Activated CD4-positive, alpha-beta memory T cell treated with anti-CD3 and anti-CD28 coated beads for 36 hours (primary cell): ENCODE measurements at places on chromosomes 3 and 15. TPM values are rescaled to one million over a fixed set of nuclear protein-coding genes. Genes with fewer than 3 reads are reported as not detected.

DNA sequence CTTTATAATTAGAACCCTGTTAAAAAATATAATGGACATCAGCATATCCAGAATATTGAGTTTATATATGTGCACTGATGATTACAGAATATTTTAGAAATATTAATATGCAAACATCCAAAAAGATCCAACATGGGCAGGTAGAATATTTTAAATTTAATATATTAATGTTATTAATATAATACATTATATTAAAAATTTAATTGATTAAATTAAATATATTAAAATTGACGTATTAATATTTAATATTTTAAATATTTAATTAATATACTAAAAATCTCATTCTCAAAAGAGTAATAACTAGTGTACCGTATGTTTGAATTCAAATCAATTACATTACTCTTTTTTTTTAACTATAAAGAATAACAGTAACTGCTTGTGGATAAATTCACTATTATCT, 73.8 kb upstream of the FURIN start:
- H3K4me3 ChIP-seq, result no peak overlapping the region
- H3K4me1 ChIP-seq, result no peaks in the 10 kb centered on the region
- DNase-seq, result no peak
- H3K27ac ChIP-seq, result no peak overlapping the region
- peaks cover 46% of the 10 kb centered on the region for H3K36me3 ChIP-seq

DNA sequence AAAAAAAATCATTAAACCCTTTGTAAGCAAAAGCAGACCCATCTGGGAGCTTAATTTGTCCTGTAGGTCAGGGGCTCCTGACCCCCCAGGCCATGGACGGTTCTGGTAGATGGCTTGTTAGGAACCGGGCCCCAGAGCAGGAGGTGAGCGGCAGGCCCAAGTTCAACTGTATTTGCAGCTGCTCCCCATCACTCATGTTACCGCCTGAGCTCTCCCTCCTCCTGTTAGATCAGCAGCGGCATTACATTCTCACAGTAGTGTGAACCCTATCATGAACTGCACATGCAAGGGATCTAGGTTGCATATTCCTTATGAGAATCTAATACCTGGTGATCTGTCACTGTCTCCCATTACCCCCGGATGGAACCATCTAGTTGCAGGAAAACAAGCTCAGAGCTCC, 60.7 kb downstream of the FSIP1 start:
- no peak for DNase-seq
- H3K4me3 ChIP-seq, result no peak overlapping the region
- no peaks in the 10 kb centered on the region for H3K27me3 ChIP-seq
- H3K4me1 ChIP-seq, result no peaks in the 10 kb centered on the region
- no peak overlapping the region for H3K27ac ChIP-seq
- H3K36me3 ChIP-seq, result no peaks in the 10 kb centered on the region

GRCh38 chr3:64815789-64816188, 128.0 kb upstream of the ADAMTS9 start:
- no peaks in the 10 kb centered on the region for H3K4me1 ChIP-seq

DNA sequence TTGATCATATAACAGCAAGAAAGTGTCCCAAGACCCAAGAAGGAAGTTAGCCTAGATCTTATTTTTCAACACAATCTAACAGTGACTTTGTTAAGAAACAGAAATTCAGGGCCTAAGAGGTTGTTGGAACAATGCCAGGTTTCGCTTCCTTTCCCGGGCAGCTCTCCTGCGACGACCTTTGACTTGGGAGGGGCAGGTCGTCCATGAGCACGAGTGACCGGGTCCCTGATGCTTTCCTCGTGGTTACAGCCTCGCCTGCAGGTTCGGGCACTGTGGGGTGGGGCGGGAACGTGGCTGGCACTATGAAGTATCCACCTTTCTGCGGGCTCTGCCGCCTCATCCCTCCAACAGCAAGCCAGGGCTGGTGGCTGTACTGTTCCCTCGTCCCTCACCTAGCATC, 90.1 kb upstream of the RGMA start:
- H3K4me3 ChIP-seq, result no peak overlapping the region
- H3K4me1 ChIP-seq, result no peaks in the 10 kb centered on the region
- H3K27ac ChIP-seq, result no peak overlapping the region
- no peak for DNase-seq
- H3K36me3 ChIP-seq, result no peaks in the 10 kb centered on the region

- no peak overlapping the region for H3K27ac ChIP-seq
- no peak for DNase-seq
- no peaks in the 10 kb centered on the region for H3K36me3 ChIP-seq
- no peak overlapping the region for H3K4me3 ChIP-seq
- H3K27me3 ChIP-seq, result no peaks in the 10 kb centered on the region
Observed at GRCh38 chr3:177742273-177742672, 545.0 kb upstream of the TBL1XR1 start.

DNA sequence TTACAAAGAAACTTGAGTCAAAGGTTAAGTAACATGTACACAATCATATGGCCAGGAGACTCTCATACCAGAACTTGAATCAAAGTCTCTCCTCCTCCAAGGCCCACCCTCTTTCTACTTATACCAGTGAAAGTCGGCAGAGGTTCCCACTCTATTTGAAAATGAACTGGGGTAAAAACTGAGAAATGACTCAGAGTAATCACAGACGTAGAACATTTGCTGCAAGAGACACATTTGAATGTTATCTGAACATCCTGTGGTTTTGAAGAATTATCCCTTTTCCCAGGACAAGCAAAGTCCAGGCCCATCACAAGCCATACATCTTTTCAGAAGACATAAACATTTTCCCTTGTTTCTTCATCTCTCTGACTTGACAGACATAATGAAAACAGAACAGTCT, 55.8 kb downstream of the SHOX2 start:
- peaks cover 5% of the 10 kb centered on the region for H3K27me3 ChIP-seq
- no peak overlapping the region for H3K4me3 ChIP-seq
- no peak for DNase-seq
- H3K36me3 ChIP-seq, result no peaks in the 10 kb centered on the region
- no peak overlapping the region for H3K27ac ChIP-seq
- H3K4me1 ChIP-seq, result no peaks in the 10 kb centered on the region

DNA sequence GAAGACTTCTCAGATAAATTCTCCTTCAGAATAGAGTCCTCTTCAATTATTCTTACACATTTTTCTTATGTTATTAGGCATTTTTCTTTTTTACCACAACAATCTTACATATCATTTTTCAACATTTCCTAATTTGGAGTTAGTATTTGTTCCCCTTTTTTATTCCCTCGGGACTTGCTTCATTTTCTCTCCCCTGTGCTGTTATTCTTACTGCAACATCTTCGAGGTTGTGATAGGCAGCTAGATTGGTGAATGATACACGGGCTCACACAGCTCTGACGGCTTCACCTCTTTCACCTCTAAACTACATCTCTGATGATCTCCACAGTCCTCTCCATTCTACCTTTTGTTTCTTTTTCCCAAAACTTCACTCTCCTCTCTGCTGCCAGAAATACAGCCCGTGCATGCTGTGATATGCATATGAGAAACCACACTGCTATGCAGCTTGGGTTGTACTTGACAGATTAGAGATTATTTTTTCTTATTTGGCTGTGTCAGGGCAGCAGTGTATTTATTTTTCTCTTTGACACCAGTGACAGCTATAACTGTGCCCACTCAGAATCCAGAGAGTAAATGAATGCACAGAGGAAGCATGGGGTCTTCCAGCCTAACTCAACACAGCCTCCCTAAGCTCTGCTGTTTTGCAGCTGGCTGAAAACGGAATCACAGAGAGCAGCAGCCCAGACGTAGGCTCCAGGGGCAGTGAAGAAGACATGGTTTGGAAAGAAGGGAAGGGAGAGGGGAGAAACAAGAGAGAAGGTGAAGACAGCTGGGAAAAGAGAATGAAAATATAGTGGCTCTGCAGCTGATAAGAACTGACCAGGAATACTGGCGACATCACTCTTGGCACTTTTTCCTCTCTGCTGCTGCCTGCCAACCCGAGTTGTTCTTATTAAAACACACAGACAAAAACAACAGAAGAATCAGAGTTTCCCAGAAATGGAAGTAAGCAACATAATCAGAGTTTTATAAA, 61.8 kb downstream of the SLC9A9 start:
- H3K27ac ChIP-seq, result no peak overlapping the region
- DNase-seq, result no peak
- no peak overlapping the region for H3K4me3 ChIP-seq
- H3K27me3 ChIP-seq, result no peaks in the 10 kb centered on the region
- peaks cover 6% of the 10 kb centered on the region for H3K36me3 ChIP-seq

DNA sequence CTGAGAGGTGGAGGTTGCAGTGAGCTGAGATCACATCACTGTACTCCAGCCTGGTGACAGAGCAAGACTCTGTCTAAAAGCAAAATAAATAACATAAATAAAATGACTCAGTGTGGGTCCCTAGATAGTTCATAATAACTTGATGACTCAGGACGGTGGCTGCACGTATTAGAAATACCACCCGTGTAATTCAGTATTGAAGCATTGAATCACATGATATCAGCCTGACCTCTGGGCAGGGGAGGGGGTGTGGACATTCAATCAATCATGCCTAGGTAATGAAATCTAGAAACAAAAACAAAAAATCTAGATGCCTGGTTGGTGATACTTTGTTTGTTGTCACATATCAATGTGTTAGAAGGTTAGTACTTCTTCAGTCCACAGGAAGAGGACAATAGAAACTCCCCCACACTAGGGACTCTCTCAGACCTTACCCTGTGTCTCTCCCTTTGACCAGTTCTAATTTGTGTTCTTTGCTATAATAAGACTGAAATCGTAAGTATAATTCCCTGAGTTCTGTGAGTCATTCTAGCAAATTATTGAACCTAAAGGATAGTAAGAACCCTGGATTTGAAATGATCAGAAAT, 177.3 kb downstream of the GAP43 start:
- no peaks in the 10 kb centered on the region for H3K36me3 ChIP-seq
- H3K4me3 ChIP-seq, result no peak overlapping the region
- H3K27ac ChIP-seq, result no peak overlapping the region
- H3K27me3 ChIP-seq, result peaks cover 21% of the 10 kb centered on the region
- peaks cover 5% of the 10 kb centered on the region for H3K4me1 ChIP-seq
- no peak for DNase-seq

Gene ZBBX
- not detected for total RNA-seq

DNA sequence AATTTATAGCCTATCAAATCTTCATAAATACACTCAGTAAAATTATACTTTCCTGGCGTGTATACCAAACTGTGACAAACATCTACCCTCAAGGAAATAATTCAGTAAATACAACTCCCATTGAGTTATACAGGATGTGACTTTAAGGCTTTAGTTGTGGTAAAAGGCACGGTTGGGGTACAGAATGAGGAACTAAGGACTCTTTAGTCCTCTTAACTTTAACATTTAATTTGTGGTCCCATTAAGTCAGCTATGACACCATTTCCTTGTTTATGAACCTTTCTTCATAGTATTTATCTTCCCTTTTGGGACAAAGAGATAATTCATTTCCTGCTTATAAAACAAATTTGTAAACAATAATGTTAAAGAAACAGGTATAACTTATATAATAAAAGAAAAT, 30.2 kb downstream of the IFT80 start:
- no peak overlapping the region for H3K27ac ChIP-seq
- no peak for DNase-seq
- no peaks in the 10 kb centered on the region for H3K27me3 ChIP-seq
- H3K4me1 ChIP-seq, result peaks cover 18% of the 10 kb centered on the region
- peaks cover 21% of the 10 kb centered on the region for H3K36me3 ChIP-seq

- H3K27me3 ChIP-seq, result peaks cover 16% of the 10 kb centered on the region
- no peak overlapping the region for H3K4me3 ChIP-seq
- H3K4me1 ChIP-seq, result peaks cover 11% of the 10 kb centered on the region
- no peak overlapping the region for H3K27ac ChIP-seq
- H3K36me3 ChIP-seq, result no peaks in the 10 kb centered on the region
Observed at GRCh38 chr15:68583321-68583720, 4.5 kb downstream of the CORO2B start.

Gene DVL3
- 32.4 TPM for total RNA-seq

DNA sequence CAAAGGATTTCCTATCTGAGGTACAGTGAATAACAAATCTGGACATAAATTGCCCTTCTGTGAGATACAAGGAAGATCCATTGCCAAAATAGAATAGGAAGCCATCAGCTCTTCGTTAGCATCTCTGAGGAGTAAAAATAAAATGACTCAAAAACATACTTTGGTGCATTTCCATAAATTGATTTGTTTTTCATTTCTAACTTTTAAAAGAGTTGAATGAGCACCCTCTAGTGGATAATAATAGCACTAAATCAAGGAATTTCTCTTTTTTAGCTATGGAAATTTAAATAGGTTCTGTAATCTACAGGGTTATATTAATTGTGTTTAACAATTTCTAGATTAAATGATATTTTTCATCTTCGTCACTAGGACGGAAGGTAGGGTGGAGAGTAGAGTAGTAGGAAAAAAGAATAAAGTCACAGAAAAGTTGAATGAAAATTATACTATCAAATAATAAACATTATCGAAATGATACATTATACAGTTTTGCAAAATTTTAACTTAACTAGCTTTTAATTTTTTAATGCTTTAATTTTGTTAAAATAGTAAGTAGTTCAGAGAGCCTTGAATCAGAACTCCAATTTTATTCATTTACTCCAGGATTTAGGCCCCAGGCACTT, 6.4 kb downstream of the NSUN3 start:
- DNase-seq, result no peak
- peaks cover 47% of the 10 kb centered on the region for H3K36me3 ChIP-seq
- H3K27ac ChIP-seq, result no peak overlapping the region
- no peaks in the 10 kb centered on the region for H3K27me3 ChIP-seq
- H3K4me3 ChIP-seq, result no peak overlapping the region
- H3K4me1 ChIP-seq, result peaks cover 75% of the 10 kb centered on the region

DNA sequence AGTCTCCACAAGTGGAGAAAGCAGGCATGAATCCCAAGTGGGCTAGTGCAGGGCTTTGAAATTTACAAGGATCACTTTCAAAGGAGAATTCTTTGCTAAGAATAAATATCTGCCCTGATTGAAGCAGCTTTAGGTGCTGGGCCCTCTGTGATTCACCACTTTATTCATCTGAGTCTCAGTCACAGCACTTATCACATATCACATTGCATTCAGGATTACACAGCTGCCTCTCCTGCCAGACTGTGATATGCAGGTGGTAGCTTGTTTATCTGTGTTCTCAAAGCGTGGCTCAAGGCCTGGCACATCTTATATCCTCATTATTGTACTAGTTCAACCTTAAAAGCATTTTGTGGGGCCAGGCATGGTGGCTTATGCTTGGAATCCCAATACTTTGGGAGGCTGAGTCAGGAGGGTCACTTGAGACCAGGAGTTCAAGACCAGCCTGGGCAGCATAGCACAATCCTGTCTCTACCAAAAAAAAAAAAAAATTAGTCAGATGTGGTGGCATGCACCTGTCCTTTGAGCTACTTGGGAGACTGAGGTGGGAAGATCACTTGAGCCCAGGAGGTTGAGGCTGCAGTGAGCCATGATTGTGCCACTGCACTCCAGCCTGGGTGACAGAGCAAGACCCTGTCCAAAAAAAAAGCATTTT, 156.9 kb upstream of the EIF1B start:
- H3K27me3 ChIP-seq, result no peaks in the 10 kb centered on the region
- H3K36me3 ChIP-seq, result no peaks in the 10 kb centered on the region
- no peak overlapping the region for H3K4me3 ChIP-seq
- no peak for DNase-seq
- no peak overlapping the region for H3K27ac ChIP-seq

- H3K36me3 ChIP-seq, result no peaks in the 10 kb centered on the region
- H3K4me1 ChIP-seq, result no peaks in the 10 kb centered on the region
- no peaks in the 10 kb centered on the region for H3K27me3 ChIP-seq
- no peak for DNase-seq
Observed at GRCh38 chr3:4174791-4175190, 128.4 kb upstream of the SETMAR start.
